Omental fat pad (tissue), 4 donors: ENCODE measurements at places on chromosomes 3 and 15.

- no peak for DNase-seq
Observed at GRCh38 chr15:37981775-37982174, 47.3 kb downstream of the TMCO5A start.

GRCh38 chr3:71304684-71305083 is 278.8 kb downstream of the FOXP1 start:
- no peak for DNase-seq

GRCh38 chr15:28975766-28976179 is 90.0 kb downstream of the APBA2 start:
- no peak for DNase-seq

GRCh38 chr3:51975852-51976549 is 1.1 kb downstream of the ABHD14A start:
- peak; percentile 72 for DNase-seq

- no peak for DNase-seq
Observed at GRCh38 chr3:72818092-72818773, 30.0 kb downstream of the SHQ1 start.

- DNase-seq = no peak
Observed at GRCh38 chr3:197720694-197721093, 16.0 kb downstream of the RUBCN start.

- DNase-seq = peak; percentile 46
Observed at GRCh38 chr3:69200384-69201068, 78.1 kb upstream of the LMOD3 start.

- DNase-seq = no peak
Observed at GRCh38 chr3:87122766-87123165, 104.3 kb upstream of the CHMP2B start.

GRCh38 chr3:122843604-122844003 is 48.7 kb downstream of the SLC49A4 start:
- no peak for DNase-seq

GRCh38 chr3:37993460-37993819 is 2.9 kb downstream of the VILL start:
- DNase-seq = no peak

DNA sequence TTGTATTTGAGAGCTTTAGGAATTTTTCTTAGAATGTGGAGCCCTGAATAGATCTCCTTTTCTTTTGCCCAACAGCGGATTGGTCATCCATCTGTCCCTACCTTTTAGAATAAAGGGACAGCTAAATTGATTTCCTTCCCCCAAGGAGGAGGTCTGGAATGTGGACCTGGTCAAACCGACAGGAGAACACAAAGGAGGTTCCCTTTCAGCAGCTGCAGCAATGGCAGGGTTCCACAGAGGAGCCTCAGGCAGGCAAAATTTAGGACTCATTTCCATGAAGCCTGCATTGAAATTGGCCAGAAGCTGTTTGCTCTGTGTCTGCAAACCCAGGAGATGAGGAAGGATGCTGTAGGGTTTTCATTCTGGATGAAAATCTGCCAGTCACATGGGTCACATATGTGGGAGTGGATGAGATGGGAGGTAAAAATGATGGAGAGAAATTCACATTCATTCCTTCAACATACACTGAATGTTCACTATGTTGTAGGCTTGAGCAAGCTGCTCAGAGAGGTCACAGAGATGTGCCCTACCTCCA is 77.3 kb downstream of the LRTM1 start:
- DNase-seq = no peak

- no peak for DNase-seq
Observed at GRCh38 chr3:184542577-184542976, 19.0 kb upstream of the EPHB3 start.

DNA sequence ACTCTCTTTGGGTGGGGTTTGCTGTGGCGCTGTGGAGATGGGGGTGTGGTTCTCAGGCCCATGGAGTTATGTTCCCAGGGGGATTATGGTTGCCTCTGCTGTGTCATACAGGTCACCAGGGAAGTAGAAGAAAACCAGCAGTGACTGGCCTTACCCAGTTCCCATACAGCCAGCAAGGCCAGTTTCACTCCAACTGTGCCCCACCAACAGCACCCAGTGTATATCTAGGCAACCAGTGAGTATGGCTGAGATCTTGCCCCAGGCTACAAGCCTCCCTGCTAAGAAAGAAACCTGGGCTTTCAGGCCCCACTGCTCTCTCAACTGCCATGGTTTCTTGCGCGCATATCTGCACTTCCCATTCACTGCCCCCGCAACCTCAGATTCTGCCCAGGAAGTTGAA is 31.4 kb upstream of the RARB start:
- no peak for DNase-seq

DNA sequence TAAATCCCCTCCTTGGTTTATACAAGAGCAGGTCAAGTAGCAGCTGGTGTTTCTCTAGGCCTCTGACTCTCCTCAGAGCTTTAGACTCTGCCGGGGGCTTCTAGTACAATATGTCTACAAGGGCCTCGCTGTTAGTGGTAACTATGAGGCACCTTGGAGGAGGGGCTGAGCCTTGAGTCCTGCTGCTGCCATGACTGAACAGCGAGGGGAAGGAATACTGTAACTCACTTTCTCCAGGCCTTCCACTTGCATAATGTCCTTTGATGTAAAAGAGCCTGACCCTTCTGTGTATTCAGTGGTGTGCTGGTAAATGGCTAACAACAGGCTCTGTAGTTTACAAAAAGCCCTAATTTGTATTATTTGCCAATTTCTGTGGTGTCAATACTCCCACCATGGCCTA is 27.8 kb downstream of the DRD3 start:
- no peak for DNase-seq

DNA sequence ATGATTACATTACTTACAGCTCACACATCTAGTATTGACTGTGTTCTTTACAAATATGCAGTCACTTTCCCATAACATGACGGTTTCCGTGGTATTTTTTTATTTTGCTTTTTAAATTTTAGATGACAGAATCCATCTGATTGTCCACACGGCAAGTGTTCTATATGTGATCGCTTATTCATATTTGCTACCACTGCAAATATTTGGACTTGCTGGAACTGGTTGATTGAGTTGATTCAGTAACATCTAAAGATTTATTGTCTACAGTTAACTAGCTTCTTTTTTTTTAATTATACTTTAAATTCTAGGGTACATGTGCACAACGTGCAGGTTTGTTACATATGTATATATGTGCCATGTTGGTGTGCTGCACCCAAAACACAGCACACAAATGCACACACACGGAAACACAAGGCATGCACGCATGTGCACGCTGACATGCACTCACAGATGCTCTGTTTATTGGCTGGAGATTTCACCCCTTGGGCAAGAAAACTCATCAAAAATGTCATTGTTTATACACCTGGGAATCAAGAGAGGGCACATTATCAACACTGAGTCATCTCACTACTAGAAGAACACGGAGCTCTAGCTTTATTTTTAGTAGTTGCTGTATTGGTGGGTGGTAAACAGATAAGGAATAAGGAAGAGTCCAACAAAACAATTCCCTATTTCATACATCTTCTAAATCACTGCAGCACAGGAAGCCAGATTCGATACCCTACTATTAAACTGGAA is 16.4 kb downstream of the ARRDC4 start:
- DNase-seq = no peak

DNA sequence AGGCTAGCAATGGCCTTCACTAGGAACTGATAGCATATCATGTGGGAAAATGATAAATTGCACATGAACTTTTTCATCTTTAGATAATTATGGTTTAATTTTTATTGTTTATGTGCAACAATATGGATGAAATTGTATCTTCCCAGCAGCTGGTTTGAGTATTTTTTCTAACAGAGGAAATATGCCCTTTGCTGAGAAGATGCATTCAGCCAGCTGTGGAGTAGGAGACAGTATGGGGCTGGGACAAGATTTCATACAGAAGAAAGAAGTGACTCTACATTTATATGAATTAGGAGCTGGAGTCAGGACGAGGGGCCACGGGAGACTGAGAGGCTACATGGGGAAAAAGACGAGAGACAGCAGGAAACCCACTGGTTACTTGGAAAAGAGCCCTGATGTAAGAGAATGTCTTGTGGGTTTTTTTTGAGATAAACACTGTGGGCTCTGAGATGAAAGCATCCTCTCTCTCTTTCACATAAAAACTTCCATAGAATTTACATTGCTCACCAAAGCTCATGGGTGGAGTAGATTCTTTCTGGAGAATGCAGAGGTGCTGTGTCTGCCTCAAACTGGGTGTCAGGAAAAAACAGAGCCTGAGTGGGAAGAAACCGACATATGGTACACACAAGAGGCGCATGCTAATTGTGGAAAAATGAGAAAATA is 115.2 kb upstream of the PDZRN3 start:
- no peak for DNase-seq

DNA sequence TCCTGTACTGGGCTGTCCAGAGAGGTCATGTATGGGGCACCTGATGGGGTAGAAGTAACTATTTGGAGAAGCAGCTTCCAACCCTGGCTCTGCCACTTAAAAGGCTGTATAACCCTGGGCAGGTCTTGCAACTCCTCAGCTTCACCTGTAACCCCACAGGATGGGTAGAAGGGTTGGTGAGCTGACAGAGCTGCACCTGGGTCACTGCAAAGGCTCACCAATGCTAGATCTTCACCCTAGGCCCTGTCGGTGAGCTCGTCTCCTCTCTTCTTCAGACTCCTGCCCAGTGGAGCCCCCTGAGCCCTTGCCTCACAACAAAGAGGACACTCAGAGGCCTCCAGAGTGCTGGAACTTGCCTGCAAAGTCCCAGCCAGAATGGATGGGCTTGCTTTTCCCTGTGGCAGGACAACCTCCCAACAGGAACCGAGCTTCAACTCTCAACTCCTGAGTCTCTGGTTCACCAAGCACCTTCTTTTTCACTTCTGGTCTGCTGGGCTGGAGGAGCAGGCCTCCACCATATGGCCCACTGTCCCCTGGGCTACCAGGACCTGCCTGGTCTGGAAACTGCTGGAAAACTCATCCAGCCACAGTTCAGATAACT is 45.9 kb downstream of the XXYLT1 start:
- DNase-seq = no peak

- no peak for DNase-seq
Observed at GRCh38 chr3:175729466-175729865, 870.3 kb downstream of the NAALADL2 start.

- DNase-seq = no peak
Observed at GRCh38 chr3:43104660-43105595, 951 bp downstream of the POMGNT2 start.

DNA sequence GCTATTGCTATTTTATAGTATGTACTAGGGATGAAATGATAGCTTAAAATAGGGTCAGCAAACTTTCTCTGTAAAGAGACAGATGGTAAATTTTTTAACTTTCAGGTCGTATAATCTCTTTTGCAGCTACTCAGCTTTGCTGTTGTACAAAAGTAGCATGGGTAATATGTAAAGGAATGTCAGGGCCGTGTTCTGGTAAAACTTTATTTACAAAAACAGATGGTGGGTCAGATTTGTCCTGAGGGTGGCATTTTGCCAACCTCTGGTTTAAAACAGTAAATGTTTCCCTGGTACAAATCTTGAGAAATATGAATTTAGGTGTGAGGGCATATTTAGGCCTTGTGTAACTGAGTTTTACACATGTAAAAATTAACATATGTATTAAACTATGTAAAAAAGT is 18.6 kb downstream of the NMD3 start:
- DNase-seq = no peak

DNA sequence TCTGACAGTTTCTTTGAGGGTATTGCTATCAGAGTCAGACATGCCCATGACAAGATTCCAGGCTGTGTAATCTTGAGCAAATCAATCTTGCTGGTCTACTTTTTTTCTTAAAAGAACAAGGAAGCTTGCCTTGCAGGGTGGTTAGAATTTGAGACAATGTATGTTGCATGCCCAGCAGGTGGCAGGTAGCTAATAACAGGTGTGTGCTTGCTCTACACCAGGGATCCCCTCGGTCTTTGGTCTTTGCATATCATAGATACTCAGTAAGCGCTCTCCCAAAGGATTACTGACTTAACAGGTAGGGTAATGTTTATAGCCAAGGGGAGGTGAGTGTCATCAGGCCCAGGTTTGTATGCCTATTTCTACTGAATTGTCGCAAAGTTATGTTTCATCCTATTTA is 37.3 kb downstream of the CACNA1D start:
- no peak for DNase-seq

DNA sequence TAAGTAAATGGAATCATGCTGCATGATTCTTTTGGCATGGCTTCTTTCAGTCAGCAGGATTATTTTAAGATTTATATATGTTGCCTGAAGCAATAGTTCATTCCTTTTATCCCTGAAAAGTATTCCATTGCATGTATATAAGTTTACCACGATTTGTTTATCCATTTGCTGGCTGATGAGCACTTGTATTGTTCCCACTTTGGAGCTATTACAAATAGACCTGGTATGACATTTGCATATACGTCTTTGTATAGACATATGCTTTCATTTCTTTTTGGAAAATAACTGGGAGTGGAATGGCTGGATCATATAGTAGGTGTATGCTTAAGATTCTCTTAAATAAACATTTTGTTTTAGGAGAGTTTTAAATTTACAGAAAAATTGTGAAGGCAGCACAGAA is 79.3 kb upstream of the CBLB start:
- DNase-seq = no peak

- no peak for DNase-seq
Observed at GRCh38 chr3:140552403-140552802, 125.5 kb upstream of the TRIM42 start.

GRCh38 chr3:188814581-188814980 is 357.2 kb upstream of the TPRG1 start:
- DNase-seq = no peak

GRCh38 chr15:31387479-31388118 is 61.0 kb downstream of the KLF13 start:
- DNase-seq = no peak

GRCh38 chr15:69576035-69576526 is 123.5 kb downstream of the RPLP1 start:
- DNase-seq = peak; percentile 31

GRCh38 chr3:60659098-60659497 is 592.2 kb downstream of the FHIT start:
- no peak for DNase-seq

DNA sequence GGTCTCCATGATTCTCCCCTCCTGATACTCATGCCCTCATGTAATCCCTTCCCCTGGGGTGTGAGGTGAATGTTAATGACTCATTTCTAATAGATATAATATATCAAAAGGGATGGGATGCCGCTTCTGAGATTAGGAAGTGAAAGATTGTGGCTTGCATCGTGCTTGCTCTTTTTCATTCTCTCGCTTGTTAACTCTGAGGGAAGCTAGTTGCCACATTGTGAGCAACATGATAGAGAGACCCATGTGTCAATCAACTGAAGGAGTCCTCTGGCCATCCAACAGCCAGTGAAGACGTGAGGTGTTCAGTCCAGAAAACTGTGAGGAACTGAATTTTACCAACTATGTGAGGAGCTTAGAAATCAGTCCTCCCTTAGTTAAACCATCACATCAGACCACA is 28.9 kb upstream of the DRD3 start:
- no peak for DNase-seq

DNA sequence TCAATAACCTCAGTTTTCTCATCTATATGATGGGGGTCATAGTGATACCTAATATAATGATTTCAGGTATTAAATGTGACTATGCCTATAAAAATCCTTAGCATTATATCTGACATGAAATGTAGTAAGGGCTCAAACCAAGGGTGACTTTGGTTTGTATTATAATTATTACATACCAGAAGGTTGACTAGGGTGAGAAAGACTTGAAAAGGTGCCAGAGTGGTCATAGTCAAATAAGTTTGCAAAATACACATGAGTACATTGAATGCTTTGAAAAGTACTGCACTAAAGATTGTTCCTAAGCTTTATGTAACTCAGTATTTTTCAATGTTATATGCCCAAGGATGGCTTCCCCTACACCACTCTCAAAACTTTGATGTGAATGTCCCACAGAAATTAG is 297.2 kb downstream of the ARPP21 start:
- no peak for DNase-seq

GRCh38 chr15:85556618-85556895 is 176.2 kb downstream of the AKAP13 start:
- DNase-seq = no peak

GRCh38 chr15:49989498-49989897 is 129.5 kb downstream of the ATP8B4 start:
- DNase-seq = no peak
